ENCODE measurements at places on chromosomes 2 and 18.

DNA sequence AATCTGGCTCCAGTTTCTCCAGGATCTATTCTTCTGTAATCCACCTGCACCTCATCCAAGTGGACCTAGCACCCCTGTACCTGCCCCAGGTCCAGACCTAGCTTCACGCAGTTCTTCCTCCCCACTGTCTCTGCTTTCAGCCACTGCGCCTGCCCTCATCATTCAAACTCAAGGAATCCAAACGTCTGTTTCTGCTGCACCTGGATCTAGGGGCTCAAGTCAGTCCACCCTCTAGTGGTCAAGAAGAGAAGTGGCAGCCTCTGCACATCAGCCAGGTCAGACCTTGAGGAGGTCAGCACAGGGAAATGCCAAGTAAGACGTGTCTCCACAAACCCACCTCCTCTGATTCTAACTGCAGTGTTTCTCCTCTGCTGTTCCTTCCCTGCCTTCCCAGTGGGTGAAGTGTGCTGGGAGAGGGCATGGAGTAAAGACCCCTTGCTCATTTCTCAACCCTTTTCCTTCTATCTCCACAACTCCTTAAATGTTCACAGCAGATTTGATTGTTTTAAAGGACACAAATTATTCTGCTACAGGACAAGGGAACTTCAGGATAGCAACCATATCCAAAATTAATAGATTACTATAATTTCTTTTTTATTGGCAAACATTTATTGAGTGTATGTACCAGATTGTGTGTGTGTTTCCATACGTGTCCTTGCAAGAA is 8.6 kb upstream of the RNF152 start:
- peak; percentile 70 for DNase-seq

- DNase-seq, result no peak
Measured at GRCh38 chr2:19846030-19846429, 55.8 kb downstream of the TTC32 start.

DNA sequence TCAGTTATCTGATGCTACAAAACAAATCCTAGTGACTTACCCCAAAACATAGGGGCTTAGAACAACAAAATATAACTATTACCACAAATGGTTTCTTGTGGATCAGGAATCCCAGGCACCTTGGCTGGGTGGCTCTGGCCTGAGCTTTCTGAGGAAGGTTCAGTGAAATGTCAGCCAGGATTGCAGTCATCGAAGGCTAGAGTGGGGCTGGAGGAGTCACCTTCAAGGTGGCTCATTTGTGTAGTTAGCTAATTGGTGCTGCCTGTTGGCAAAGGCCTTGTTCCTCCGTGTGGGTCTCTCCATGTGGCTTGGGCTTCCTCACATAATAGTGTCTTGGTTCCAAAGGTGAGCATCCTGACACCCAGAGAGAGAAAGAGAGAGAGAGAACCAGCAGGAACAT is 57.4 kb downstream of the COPS8 start:
- DNase-seq, result no peak

DNA sequence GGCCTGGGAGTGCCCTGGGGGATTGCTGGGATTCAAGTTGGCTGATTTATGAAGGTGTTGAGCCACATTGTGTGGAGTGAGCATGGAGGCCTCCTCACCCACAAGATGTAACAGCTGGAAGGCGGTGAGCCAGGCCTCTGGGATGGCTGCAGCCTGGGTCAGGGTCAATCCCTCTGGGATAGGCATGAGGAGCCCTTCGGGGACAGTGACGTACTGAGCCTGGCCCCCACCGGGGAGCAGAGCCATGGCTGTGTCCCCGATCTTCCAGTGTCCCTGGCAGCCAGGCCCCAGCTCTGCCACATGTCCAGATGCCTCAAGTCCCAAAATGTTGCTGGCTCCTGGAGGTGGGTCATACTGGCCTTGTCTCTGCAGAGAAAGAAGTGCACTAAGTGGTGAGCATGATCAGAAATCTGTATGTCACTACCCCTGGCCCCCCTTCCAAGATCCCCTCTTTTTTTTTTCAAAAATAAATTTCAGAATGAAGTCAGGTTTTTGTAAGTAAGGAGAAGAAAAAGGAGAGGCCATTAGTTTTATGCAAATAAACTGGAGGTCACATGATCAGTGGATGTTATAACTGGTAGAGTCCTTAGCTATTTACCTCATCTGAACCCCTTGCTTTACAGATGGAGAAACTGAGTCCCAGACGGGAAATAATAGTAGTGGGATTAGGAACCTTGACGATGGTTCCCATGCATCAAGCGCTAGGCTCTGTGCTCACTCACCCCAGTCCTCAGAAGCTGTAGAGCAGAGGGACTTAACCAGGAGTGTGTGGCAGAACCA is 1.7 kb downstream of the TP53I3 start:
- DNase-seq, result no peak

DNA sequence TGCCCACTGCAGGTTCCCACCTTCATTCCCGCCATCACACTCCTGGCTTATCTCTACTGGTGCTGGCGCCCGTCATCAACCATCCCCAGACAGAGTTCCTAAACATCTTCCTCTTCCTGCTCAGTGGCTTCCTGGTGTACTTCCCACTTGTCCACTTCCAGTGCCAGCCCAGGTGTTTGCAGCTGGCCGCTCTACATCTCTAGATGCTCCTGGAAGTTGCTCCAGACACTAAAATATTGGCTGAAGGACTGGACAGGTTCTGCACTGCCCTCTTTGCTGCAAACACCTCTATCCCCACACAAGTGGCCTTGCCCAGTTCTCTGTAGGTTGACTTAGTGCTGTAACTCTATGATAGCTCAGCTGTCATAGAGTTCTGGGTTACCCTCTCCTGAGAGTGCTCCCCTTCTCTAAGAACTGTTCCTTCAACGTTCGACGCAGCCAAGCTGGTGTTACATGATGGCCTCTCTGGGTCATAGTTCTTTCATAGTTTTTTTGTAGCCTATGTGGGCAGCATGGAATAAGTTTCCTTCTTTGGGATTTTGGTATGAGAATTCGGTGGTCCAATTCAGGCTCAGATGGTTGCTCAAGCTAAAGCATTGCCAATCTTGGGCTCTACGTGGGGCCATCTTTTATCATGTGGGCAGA is 45.8 kb upstream of the PUM2 start:
- no peak for DNase-seq

DNA sequence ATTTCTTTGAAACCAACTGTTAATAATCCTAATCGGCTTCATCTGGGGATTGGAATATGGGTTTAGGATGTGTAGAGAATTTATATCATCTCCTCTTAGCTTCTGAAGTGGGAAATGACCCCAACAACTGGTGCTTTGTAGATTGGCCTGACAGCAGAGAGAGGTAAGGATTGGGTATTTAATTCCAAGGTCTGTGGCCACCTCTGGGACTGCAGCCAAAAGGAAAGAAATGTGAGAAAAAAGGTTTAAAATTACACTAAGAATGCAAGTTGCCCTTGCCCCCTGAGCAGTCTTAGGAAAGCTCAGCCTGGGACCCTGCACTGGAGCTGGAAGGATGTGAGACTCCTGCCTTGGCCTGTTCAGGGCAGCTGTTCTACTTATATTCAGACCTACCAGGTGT is 157.1 kb downstream of the FTCDNL1 start:
- no peak for DNase-seq

DNA sequence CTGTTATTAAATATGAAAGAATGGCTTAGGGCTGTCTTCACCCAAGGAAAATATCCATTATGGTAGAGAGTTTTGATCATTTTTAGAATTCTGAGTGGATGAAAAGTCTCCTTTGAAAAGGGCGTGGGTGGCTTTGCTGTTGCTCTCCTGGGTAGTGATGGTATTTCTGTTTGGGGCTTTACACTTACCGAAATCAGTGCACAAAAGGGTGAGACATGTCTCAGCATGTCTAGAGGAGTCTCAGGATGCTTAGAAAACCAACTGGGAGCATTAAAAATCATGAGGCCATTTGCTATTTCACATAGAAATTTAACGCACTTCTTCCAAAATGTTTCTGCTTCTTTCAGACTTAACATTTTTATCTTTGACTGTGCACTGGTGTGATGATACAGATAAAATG is 49.6 kb downstream of the ZCCHC2 start:
- DNase-seq, result no peak

GRCh38 chr2:73018188-73018825 is 53.2 kb downstream of the SFXN5 start:
- no peak for DNase-seq

DNA sequence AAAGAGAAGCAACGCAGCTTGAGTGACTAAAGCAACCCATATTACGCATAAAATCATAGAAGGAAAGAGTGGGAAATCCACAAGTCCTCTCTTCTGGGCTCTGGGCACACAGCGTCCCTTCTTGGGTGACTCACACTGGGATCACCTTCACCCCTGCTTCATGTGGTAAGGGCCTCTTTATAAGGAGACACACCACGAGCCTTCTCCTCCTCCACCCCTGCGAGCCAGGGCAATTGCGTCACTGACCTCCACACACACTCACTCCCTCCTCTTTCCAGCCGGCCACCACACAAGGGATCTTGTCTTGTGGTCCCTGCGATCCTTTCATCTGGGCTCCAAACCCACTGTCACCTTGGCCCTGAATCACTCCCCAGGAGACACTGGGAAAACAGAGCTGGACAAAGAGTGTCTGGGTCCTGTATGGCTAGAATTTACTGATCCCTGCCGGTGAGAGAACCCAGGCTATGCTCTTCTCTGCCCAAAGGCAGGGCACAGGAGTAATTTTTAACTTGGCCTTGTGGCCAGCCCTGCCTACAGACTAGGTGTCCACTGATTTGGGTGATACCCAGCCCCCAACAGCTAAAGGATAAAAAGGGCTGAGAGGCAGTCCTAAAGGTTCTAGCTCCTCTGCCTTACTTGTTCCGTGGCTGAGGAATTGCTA is 35.3 kb downstream of the NHEJ1 start:
- no peak for DNase-seq

GRCh38 chr2:132477962-132478361 is 61.4 kb downstream of the GPR39 start:
- DNase-seq, result peak; percentile 41

DNA sequence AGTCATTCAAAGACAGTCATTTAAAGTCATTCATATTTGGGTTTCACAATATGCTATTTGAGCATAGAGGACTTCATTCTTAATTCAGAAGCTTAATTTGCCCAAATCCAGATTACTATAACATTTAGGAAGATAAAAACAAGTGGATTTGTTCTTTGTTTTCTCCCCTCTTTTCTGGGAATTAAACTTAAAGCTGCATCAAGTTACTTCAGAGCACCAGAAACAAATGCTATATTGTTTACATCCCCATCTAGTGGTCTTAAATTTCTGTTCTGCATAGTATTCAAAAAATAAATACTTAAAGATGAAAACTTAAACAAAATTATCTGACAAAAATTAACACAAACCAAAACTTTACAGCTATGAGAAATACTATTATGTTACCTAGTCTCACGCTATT is 34.7 kb upstream of the MARCHF7 start:
- no peak for DNase-seq

GRCh38 chr2:27889774-27890145 is 427 bp downstream of the RBKS start:
- peak; percentile 30 for DNase-seq

GRCh38 chr2:70094171-70094977 is 7.1 kb downstream of the PCBP1 start:
- DNase-seq, result no peak

DNA sequence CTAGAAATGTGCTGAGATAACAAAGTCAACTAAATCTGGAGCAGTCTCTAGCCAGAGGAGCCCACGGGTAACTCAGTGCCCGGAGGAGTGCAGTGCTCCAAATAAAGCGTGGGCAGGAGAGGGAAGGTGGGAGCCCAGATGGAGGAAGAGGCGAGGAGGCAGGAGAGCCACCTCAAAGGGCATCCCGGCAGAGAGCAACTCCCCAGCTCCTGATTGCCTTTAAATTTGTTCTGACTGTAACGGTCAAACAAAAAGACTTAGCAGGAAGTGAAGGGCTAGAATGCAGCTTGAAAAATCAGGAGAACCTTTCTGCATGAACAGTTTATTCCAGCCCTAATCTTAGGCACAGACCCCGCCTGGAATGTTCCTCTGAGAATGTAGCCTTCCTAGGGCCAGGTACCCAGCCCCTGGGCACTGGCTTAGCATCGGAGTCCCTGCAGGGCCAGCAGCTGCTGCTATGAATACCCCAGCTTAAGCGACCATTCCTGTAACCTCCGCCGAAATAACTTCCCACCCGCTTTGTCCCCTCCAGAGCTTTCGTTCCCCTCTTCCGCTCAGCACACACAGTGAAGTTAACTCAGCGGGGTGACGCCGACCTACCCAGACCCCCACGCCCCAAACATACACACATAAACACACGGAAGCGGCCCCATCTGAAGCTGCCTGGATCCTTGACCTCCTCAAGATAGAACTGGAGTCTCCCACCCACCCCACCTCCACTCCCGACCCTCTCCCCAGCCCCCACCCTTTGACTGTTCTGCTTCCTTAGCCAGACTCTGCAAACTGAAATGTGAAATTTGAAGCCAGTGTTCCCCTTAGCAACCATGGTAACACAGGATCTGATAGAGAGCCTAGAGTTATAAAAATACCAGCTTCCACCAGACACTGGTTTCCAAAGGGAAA is 123.2 kb downstream of the SMAD7 start:
- DNase-seq, result peak; percentile 93

- no peak for DNase-seq
Measured at GRCh38 chr2:9692456-9693195, 61.8 kb upstream of the YWHAQ start.

DNA sequence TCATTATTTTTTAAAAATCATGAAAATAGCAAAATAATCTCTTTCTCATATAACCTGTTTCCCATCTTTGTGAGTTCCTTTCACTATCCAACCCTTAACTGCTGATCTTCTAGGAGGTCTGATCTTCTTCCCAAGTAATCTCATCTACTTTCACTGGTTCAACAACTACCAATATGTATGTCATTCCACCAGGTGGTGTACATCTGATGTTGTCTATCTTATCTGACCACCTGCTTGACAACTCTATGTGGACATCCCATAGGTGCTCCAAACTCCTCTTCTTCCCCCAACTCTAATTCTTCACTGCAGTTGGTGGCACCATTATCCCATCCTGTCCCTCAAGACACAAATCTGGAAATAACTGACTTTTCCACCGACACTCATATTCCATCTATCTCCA is 62.5 kb downstream of the FAM228A start:
- no peak for DNase-seq

DNA sequence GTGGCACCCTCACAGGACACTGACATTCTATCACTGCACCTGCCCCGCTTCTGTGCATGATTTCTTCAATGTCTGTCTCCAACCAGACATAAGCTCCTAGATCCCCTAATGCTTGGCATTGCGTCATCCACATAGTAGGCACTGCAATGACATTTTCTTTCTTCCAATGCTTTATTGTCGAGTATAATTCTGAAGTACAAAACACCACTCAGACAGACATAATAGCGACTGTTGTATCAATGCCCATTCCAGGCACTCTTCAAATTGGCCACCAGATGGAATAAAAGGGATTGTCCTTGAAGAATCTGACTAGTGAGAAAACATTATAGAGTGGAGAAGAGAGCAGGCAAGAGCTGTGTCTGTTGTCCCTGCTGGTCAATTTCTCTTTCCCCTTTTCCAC is 89.0 kb downstream of the LPIN1 start:
- DNase-seq, result no peak

- no peak for DNase-seq
Measured at GRCh38 chr2:232578626-232579025, 28.1 kb downstream of the EIF4E2 start.

- DNase-seq, result no peak
Measured at GRCh38 chr2:219560037-219560892, 11.1 kb downstream of the OBSL1 start.

GRCh38 chr2:212517693-212518092 is 20.9 kb downstream of the ERBB4 start:
- no peak for DNase-seq

Measured in NCI-H1092 treated with DMSO at 0.1 percent for 48 hours (cell line).